Stimulated activated CD8-positive, alpha-beta memory T cell treated with anti-CD3 and anti-CD28 coated beads, Interleukin-2, amount 100 ng/mL, for 1 hour (primary cell): ENCODE measurements at places on chromosomes 11 and 22.

GRCh38 chr11:16178273-16178672 lies 178.1 kb downstream of the SOX6 start:
- no peak for DNase-seq

DNA sequence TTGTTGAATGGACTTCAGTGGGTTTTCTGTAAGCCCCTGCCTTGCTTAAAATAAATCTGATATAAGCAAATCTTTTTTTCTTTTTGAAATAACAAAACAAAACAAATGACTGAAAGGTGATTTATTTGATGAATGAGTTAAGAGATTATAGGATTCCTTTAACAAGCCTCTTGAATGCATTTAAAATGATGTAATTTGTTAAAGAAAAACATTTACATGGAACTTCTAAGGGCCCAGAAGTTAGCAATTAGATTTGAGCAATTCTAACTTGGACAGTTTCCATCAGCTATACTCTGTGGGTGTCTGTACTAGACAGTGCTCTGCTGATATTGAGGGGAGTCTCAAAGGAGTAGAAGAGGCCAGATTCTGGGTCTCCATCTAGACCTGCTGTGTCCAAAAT lies 143.5 kb upstream of the RAG2 start:
- no peak for DNase-seq

- no peak for DNase-seq
These were observed 910.4 kb downstream of the METTL15 start for GRCh38 chr11:29018631-29019030.

GRCh38 chr11:64298966-64299846 lies 952 bp upstream of the CATSPERZ start:
- no peak for DNase-seq

DNA sequence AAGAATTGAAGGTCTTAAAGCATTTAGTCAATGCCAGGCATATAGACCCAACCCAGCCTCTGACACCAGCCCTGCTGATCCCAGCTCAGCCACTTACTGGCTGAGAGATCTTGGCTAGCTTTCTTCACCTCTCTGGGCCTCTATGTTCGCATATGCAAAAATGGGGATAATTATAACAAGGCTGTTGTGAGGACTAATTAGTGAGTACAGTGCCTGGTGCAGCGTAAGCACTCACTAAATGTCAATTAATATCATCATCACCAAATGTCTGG lies 10.5 kb downstream of the CHST1 start:
- no peak for DNase-seq

DNA sequence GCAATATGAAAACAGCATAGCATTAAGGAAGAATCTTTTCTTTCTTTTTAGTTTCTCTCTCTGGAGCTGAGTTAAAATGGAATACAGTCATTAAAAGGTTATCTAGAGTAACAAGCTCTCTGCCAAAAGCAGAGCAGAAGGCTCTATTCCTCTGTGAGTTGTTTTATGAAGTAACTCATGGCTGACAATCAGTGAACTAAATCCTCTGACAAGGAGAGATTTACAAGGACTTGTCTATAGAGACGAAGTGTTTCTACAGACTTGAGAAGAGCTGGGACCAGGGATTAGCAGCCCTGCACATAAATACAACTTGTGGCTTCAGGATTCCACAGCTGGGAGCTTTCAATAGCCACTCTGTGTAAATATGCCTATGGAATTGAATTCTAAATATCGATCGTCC lies 192.5 kb upstream of the RAG2 start:
- no peak for DNase-seq

GRCh38 chr11:538431-539051 lies 1.2 kb downstream of the LRRC56 start:
- DNase-seq = no peak

GRCh38 chr22:26432619-26433311 lies 3.7 kb downstream of the ASPHD2 start:
- DNase-seq = no peak

GRCh38 chr22:46078241-46079092 lies 71.9 kb upstream of the PPARA start:
- no peak for DNase-seq

GRCh38 chr22:46769191-46769675 lies 6.8 kb downstream of the TBC1D22A start:
- no peak for DNase-seq

DNA sequence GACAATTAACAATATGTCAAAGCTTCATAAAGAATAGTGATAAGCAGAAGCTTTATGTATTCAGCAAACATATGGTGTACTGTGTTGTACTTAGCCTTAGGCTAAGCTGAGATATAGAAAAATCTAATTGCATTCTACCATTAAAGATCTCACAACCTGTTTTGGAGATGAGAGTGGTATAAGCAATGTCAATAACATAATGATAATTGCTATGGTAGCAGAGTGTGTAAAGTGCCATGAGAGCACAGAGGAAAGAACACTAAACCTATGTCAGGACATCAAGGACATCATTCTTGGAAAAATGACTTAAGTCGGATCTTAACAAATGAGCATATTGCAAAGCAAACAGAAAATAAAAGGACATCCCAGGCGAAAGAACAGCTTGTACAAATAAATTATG lies 28.6 kb upstream of the ANGPTL5 start:
- DNase-seq = no peak

DNA sequence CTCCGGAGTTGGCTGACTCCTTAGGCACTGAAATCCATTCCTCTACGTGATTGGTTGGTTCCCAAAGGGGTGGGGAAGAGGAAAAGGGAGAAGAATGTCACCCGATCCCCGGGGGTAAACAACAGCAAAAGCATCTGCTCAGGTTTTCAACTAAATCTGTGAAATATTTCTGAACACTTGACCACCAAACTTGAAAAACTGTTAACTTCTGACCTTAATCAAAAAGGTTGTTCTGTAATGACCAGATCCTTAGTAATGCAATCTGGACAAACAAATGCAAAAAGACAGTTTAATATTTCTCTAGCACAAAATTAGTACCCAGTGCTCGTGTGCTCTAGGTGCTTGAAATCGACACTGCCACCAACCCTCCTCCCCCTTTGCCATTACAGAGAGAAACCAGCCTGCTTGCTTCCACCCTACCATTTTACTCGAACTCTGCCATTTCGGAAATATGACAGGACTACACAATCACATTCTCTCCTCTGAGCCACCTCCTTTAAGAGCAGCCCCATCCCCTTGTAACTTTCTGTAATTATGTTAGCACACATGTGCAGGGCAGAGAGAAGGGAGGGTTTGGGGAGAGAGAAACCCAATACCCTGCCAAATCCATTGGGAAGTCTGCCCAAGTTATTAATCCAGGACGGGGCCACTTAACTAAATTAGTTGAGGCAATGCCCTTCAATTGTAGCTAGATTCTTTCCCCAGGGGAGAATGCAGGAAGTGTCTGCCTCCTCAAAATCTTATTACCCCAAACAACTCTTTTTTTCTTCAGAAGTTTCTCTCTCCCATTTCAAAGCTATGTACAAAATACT lies 113.8 kb downstream of the RBFOX2 start:
- no peak for DNase-seq

- DNase-seq = no peak
These were observed 23.1 kb downstream of the CBL start for GRCh38 chr11:119229288-119229672.

- no peak for DNase-seq
These were observed 36.0 kb upstream of the LDLRAD3 start for GRCh38 chr11:35907648-35908431.

GRCh38 chr11:82701847-82702520 lies 31.7 kb downstream of the FAM181B start:
- no peak for DNase-seq

GRCh38 chr22:21042978-21043859 lies 2.5 kb upstream of the LRRC74B start:
- DNase-seq = no peak

DNA sequence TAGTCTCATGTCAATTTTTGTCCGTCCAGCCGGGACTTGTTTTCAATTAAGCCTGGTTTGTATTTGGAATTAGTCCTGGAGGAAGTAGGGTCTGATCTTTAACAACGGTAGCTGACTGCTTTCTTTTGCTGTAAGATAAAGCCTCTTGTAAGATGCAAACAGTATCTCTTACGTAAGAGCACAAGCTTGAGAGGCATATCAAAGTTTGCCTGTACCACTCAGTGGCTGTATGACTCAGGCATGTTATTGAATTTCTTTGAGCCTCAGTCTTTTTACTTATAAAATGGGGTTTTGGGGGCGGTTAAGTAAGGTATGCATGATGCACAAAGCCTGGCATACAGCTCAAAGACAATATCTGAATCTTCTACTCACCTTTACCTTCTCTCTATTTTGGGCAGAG lies 198.4 kb upstream of the NARS2 start:
- DNase-seq = no peak

GRCh38 chr11:93481279-93481678 lies 61.9 kb downstream of the SMCO4 start:
- no peak for DNase-seq

DNA sequence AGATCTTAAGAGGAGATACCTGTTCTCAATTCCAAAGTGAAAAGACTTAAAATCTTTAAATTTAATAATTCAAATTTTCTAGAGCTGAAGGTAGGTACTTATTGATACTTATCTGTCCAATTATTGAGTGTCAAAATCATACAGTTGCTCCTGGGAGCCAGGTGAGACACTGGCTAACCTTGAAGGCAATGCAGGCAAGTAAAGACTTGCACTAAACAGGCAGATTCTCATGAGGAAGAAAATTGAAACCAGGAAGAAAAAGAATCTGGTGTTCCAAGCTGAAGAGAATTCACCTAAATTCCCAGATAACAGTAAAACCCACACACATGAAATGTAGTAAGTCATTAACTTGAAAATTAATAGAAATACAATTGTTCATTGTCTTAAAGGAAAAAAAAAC lies 30.3 kb downstream of the VSIG10L2 start:
- DNase-seq = no peak
